Gastrocnemius medialis (tissue), 4 donors: ENCODE measurements at places on chromosomes 5 and 9. TPM values are rescaled to one million over a fixed set of nuclear protein-coding genes. Genes with fewer than 3 reads are reported as not detected.

The ESM1 gene
- 0.12 TPM for total RNA-seq

The SLCO6A1 gene
- not detected for total RNA-seq

The TUSC1 gene
- total RNA-seq, result 13.6 TPM

The EFNA5 gene
- total RNA-seq, result not detected

The CYLC2 gene
- not detected for total RNA-seq

DNA sequence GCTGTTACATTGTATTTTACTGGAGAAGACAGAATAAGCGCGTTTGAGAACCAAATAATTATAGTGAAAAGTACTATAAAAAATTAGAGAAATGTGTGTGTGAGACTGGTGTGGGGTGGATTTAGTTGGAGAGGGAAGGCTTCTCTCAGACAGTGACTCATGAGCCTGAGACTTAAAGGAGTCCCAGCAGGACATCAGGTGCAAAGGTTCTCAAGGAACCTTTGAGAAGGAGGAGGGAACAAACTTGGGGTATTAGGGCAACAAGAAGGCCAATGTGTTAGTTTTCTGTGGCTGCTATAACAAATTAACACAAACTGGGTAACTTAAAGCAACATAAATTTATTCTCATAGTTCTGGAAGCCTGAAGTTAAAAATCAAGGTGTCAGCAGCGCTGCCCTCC is 4.9 kb downstream of the DDX4 start:
- H3K27ac ChIP-seq, result no peak overlapping the region
- H3K27me3 ChIP-seq, result no peaks in the 10 kb centered on the region
- no peaks in the 10 kb centered on the region for H3K4me1 ChIP-seq
- H3K4me3 ChIP-seq, result no peak overlapping the region
- DNase-seq, result no peak
- H3K36me3 ChIP-seq, result no peaks in the 10 kb centered on the region

DNA sequence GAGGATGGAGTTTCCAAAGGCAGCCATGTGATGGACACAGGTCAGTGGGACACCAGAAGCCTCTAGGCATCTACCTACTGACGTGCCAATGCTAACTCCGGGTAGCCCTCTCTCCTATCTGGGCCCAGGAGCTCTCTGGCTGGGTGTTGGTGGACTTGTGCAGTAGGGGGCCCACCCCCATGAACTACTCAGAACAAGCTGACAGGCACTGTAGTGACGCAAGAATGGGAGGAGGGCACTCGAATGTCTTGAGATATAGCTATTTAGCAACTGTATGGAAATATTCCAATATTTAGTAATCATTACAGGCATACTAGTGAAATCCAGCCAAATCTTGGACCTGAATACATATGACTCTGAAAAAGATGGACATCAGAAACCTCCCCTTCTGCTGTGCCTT is 5.7 kb upstream of the DOCK2 start:
- no peaks in the 10 kb centered on the region for H3K36me3 ChIP-seq
- H3K4me1 ChIP-seq, result no peaks in the 10 kb centered on the region
- DNase-seq, result no peak
- H3K4me3 ChIP-seq, result no peak overlapping the region
- no peaks in the 10 kb centered on the region for H3K27me3 ChIP-seq
- no peak overlapping the region for H3K27ac ChIP-seq

- H3K36me3 ChIP-seq, result peaks cover 13% of the 10 kb centered on the region
- no peak for DNase-seq
- no peaks in the 10 kb centered on the region for H3K27me3 ChIP-seq
- no peak overlapping the region for H3K27ac ChIP-seq
- H3K4me1 ChIP-seq, result peaks cover 16% of the 10 kb centered on the region
- H3K4me3 ChIP-seq, result no peak overlapping the region
Observed at GRCh38 chr5:151742870-151743294, 15.5 kb downstream of the ATOX1 start.

DNA sequence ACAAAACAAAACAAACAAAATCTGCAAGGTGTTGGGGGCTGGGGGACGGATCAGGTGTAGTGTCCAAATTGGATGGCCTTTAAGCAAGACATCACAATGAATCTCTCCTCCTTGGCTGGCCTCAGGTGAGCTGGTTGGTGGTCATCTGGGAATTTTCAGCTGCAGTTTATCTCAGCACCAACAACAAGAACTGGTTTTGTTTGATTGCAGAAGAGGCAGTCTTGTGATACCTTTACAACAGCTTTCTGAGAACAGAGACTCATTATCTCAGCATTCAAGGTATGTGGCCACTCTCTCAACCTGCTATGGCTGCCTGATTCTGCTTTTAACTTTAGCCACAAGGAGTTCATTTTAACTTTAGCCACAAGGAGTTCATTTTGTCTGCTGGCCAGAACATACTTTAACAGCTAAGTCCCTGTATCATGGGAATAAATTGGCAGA is 1543.4 kb downstream of the EFNA5 start:
- no peaks in the 10 kb centered on the region for H3K4me1 ChIP-seq
- no peaks in the 10 kb centered on the region for H3K36me3 ChIP-seq
- no peak for DNase-seq
- no peak overlapping the region for H3K27ac ChIP-seq
- no peak overlapping the region for H3K4me3 ChIP-seq
- no peaks in the 10 kb centered on the region for H3K27me3 ChIP-seq

GRCh38 chr9:6968271-6968670 is 210.5 kb downstream of the KDM4C start:
- H3K4me3 ChIP-seq, result no peak overlapping the region
- no peaks in the 10 kb centered on the region for H3K27me3 ChIP-seq
- no peak overlapping the region for H3K27ac ChIP-seq
- no peaks in the 10 kb centered on the region for H3K4me1 ChIP-seq
- H3K36me3 ChIP-seq, result no peaks in the 10 kb centered on the region

DNA sequence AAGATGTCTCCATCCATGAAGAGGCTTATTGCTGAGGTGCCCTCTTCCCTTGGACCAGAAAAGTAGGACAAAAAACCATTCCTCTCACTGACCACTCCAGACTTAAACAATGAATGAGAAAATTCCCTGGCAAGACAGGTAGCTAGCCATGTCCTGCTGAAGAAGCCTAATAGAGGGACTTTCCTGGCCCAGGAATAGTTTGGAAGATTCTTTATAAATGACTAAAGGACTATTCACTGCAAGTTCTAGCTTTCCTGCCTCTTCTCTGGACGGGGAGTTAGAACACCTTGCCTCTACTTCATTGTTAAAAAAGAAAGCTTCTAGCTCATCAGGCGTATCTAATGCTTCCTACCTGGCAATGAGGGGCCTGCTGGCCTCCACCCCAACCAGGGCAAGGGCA is 153.6 kb downstream of the NR3C1 start:
- DNase-seq, result no peak
- H3K4me3 ChIP-seq, result no peak overlapping the region
- H3K36me3 ChIP-seq, result no peaks in the 10 kb centered on the region
- peaks cover 34% of the 10 kb centered on the region for H3K4me1 ChIP-seq

- DNase-seq, result no peak
- H3K27me3 ChIP-seq, result no peaks in the 10 kb centered on the region
- no peak overlapping the region for H3K4me3 ChIP-seq
- H3K27ac ChIP-seq, result no peak overlapping the region
- no peaks in the 10 kb centered on the region for H3K36me3 ChIP-seq
- no peaks in the 10 kb centered on the region for H3K4me1 ChIP-seq
Observed at GRCh38 chr5:119346394-119346793, 9.4 kb upstream of the TNFAIP8 start.

DNA sequence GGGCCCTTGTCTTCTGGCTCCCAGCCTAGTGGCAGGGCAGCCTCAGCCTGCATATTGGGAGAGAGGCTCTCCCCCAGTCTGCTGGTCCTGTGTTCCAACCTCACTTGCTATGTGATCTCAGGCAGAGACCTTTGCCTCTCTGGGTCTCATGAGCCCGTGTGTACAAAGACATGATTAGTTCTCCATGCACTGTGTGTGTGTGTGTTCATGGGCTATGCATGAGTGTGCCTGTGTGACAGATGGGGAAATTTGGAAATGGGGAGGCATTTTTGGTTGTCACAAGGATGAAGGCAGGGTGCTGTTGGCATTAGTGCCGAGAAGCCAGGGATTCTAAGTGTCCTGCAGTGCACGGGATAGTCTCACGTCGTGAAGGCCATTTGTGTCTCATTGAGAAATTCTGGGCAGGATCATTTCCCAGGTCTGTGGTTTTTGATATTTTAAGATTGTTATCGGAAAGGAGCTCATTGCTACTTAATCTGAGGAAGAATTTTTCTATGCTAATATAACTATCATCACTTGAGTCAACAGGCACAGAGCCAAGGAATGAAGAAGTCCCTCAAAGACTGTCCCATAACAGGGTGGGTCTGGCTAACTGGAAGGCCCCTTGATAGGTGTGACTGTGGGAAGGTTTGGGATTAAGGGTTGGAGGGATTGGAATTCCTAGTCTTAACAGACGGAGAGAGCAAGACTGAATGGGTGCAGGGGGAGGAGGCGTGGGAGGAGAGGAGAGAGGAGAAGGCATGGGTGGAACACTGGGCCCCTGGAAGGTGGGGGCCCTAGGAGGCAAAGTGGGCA is 168.5 kb downstream of the RGS3 start:
- H3K4me3 ChIP-seq, result no peak overlapping the region
- H3K4me1 ChIP-seq, result peaks cover 26% of the 10 kb centered on the region
- H3K27ac ChIP-seq, result no peak overlapping the region
- no peaks in the 10 kb centered on the region for H3K36me3 ChIP-seq

- DNase-seq, result no peak
- no peak overlapping the region for H3K27ac ChIP-seq
- H3K36me3 ChIP-seq, result no peaks in the 10 kb centered on the region
Observed at GRCh38 chr5:127754259-127754658, 51.1 kb downstream of the CCDC192 start.

- DNase-seq, result no peak
- peak overlapping the region; percentile 95 for H3K4me3 ChIP-seq
- no peaks in the 10 kb centered on the region for H3K27me3 ChIP-seq
- peaks cover 38% of the 10 kb centered on the region for H3K4me1 ChIP-seq
- H3K36me3 ChIP-seq, result peaks cover 5% of the 10 kb centered on the region
Observed at GRCh38 chr9:125241863-125242739, 958 bp upstream of the HSPA5 start.

DNA sequence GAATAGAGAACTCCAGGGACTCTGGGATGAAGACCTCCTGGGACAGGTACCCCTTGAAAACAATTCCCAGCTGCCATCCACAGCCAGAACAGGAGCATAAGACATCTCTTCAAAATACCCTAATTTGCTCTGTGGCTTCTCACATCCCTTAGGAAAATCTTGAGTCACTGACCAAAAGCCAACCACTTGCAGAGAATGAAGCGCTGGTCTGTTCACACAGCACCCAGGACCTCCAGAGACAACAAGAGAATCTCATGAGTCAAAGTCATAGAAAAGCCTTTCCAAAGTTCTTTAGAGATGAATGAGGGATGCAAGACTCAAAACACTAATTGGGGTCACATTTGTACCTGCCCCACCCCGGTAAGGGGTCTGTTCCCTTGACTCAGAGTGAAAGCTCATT is 210.6 kb downstream of the SEMA5A start:
- no peaks in the 10 kb centered on the region for H3K36me3 ChIP-seq
- H3K4me1 ChIP-seq, result no peaks in the 10 kb centered on the region
- H3K27me3 ChIP-seq, result no peaks in the 10 kb centered on the region
